ENCODE measurements at places on chromosomes 6 and 20.

GRCh38 chr20:17995967-17996819 is 27.4 kb downstream of the MGME1 start:
- DNase-seq = peak; percentile 68

GRCh38 chr6:141809901-141810300 is 322.8 kb upstream of the GJE1 start:
- no peak for DNase-seq

- no peak for DNase-seq
Measured at GRCh38 chr20:48541581-48542071, 286.2 kb downstream of the PREX1 start.

- no peak for DNase-seq
Measured at GRCh38 chr6:4113649-4114048, 21.7 kb downstream of the ECI2 start.

DNA sequence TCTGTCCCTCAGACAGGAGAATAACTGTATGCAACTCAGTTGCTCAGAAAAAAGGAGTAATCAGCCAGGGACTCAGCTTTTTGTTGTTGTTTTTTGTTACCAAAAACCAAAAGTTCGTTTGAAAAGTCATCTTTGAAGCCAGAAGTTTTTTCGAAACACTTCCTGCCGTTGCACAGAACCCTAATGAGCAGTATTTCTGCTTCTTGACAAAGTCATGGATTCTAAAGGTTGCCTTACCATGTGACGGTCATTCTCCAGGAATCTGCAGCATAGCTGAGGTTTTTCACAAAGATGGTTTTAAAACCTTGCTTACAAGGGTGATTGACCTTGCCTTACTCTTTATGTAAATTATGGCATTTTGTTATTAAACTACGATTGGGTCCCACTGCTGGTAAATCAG is 1.9 kb downstream of the RAB32 start:
- DNase-seq = no peak

DNA sequence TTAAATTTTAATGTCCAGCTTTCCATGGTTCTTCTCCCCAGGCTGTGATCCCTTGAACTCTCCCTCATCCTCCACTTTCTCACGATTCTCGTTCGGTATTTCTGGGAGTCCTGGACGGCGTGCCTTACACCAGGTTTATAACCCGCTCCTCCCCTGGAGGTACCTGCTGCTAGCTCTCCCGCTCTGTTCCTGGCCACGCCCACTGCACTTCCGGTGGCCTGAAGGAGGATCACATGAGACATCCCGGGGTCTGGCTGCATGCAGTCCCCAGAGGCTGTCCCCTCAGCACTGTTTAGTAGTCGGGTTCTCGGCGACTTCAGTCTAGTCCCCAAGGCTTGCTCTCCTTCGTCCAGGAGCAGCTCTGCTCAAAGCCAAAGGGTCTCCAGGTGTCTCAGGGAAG is 28.4 kb upstream of the GCLC start:
- no peak for DNase-seq

- DNase-seq = no peak
Measured at GRCh38 chr6:35960187-35960586, 39.3 kb upstream of the SRPK1 start.

- peak; percentile 82 for DNase-seq
Measured at GRCh38 chr6:80333342-80333741, 226.9 kb downstream of the BCKDHB start.

DNA sequence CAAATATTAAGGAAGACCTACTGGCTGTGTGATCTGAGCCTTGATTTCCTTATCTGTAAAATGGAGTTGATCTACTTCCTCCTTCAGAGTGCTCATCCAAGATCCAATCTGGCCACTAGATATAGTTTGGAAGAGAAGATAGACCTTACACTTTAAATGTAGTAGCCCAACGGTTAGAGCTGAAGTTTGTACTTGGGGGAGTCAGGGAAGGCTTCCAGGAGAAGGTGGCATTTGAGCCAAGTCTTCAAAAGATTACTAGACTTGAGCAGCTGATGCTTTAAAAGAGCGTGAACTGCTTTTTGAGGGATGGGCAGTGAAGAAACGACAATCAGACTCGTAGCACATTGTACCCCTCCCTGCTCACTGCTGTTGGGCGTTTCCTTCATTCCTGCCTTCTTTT is 3.6 kb downstream of the LBP start:
- DNase-seq = no peak

GRCh38 chr20:57735831-57736737 is 26.3 kb upstream of the PMEPA1 start:
- DNase-seq = no peak

DNA sequence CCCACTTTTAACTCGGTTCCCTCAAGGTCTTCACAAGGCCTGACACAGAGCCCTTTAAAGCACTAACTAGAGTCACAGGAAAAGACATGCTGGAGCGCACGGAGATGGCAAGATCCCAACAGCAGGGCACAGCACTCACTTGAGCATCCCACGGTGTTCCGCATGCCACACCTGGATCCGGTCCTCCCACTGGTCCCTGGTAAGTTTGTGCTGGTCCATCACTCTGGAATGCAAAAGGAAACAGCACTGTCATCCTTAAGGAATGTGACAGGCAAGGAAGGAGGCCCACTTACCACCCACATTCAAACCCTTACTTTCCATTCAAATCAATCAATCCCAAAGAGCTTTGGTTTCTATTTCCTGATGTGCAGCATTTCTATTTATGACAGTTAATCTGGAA is 34.7 kb downstream of the EZR start:
- DNase-seq = no peak

DNA sequence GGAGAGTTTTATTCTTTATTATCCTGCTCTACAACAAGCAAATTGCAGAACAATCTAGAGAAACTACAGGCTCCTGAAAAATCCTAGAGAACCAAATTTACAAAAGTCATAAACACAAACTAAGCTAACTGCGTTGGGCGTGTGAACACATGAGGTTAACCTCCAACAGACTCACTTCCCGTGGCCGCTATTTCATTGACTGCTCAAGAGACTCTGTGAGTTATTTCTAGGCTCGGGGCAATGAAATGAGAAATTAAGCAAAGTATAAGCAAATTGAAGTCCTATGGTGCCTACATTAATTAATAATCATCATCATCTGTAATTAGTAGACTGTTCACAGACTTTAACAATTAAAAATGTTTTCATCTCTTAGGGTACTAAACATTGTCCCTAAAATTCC is 100.0 kb downstream of the MBOAT1 start:
- DNase-seq = no peak

DNA sequence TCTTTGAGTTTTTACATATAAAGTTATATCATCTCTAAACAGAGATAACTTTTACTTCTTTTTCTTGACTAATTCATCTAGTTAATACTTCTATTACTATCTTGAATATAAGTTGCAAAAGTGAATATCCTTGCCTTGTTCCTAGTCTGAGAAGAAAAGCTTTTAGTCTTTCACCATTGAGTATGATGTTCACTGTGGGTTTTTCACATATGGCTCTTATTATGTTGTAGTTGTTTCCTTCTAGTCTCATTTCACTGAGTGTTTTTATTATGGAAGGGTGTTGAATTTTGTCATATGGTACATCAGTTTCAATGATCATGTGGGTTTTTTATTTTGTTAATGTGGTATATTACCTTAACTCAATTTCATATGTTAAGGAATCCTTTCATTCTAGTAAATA is 488.3 kb downstream of the COL12A1 start:
- DNase-seq = no peak

DNA sequence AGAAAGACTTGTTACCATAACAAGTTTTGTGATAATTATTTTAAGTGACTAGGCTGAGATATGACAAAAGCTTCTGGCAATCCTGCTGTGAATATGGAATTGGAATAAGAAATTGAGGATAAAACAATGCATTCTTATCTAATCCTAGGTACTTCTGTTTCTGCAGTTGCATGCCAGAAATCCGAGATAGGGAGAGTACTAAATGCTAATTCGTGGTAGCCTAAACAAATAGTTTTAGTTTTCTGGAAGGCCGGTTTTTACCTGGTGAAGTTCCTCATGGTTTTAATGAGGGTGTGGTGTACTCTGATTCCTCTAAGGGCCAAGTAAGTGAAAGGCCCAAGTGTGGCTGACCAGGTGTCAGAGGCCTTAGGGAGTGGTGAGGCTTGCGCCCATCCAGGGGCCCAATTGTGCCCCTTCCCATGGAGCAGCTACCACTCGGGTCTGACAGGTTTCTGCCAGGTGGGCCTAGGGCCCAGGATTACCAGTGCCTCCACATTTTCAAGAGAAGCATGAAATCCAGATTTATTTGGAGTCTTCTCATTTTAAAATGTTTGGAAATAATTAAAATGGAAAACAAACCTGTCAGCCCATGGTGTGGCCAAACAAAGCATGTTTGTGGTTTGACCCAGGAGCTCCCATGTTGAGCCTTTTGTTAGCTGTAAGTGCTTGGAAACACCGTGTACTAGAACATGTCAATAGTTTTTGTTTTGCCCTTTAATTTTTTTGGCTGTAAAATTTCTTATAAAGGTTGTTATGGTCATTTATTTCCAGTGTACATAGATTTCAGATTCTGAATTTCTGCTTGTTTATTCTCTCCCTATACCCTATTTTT is 6.6 kb downstream of the PLCB4 start:
- no peak for DNase-seq

DNA sequence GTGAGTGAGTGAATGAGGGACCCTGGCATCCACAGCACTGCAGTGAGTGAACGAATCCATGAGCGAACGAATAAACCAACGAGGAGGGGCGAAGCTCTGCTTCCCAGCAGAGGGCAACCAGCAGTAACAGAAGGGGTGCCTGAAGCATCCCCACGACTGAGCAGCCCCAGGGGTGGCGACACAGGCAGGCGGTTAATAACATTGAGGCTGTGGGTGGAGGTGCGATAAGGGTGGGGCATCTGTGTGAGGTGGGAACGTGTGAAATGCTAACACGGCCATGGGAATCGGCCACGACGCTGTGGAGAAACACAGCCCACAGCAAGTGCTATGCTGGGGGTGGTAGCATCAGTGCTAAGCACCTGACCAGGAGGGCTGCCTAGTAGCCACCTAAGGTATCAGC is 75.9 kb downstream of the TAF4 start:
- no peak for DNase-seq

DNA sequence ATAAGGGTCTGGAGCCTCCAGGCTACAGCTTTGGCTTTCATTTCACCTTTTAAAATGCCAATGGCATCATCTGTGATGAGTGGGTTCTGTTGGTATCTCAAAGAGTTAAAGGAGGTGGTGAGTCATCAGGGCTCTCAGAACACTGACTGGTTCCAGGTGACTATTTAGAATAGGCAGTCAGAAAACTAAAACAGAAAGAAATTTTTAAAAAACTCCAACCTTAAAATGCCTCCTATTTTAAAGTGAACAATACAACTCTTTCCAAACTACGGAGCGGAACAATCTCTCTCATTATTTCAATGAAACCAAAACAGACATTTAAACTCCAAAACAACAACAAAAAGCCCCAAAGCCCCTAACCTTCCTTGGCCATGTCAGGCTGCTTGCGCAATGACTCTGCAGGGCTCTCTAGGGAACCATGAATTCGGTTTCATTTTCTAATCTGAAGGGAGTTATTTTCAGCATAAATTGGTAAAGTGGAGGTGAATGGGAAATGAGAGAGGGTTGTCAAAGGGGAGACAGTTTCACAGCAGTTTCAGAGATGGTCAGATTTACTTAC is 194.9 kb downstream of the KIF6 start:
- no peak for DNase-seq

DNA sequence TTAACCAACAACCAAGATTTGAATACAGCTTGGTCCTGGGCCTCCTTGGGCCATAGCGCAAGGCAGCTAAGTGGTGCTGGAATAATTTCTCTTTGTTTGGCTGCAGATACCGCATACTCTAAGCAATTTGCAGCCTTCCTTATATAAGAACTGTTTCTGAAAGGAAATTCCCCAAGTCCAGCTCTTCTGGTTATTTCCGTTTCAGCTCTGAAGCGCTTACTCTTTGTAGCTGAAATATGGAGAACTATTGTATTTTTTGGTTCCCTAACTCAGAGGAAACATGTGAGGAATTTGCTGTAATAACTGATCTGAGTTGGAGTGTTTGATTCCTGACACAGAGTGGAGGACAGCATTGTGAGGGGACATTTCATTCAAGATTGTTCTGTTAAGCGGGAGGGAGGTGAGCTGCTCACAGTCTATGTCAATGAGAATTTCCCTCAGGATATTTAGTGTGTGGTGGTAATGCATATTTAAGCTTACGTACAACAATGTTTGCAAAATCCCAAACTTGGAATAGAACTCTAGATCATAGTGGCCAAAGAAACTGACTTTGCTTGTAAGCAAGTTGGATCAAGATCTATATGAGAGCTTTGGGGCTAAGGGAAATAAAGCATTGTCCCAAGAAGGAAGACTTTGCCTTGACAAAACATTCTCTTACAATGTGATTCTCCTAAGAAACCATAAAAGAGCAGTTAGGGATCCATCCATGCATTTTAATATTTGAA is 576.6 kb upstream of the FLRT3 start:
- no peak for DNase-seq

DNA sequence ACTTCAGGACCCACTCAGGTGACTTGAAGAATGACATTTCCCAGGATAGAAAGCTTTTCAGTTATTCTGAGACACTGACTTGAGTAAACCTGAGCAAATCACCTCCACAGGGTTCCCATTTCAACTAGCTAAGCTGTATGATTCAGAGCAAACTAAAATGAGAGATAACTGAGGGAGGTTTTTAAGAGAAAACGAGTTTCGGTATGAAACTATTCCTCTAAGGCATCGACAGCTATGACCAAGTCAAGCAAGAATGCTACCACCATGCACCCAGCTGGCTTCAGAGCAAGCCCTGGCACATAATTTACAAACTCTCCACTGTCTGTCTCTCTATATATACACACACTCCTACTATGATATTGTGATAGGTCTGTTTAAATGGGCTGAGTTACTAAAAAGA is 75.4 kb downstream of the PERP start:
- no peak for DNase-seq

- DNase-seq = no peak
Measured at GRCh38 chr6:150118203-150118602, 24.6 kb upstream of the PPP1R14C start.

DNA sequence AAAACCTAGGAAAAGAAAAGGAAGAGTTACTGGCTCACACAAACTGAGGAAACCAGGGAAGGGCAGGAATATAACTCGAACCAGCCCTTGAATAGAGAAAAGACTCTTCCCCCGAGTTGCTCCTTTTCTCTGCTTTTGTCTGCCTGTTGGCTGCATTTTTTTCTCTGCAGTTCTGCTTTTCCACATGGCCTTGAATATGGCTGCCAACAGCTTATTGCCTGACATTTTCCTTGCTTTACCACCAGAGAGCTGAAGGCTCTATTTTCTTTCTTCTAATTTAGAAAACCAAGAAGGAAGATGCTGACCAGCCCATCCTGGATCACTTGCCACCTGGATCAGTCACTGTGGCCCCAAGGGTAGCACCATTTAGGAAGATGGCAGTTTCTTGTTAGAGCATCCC is 164.8 kb upstream of the MAN1A1 start:
- no peak for DNase-seq

DNA sequence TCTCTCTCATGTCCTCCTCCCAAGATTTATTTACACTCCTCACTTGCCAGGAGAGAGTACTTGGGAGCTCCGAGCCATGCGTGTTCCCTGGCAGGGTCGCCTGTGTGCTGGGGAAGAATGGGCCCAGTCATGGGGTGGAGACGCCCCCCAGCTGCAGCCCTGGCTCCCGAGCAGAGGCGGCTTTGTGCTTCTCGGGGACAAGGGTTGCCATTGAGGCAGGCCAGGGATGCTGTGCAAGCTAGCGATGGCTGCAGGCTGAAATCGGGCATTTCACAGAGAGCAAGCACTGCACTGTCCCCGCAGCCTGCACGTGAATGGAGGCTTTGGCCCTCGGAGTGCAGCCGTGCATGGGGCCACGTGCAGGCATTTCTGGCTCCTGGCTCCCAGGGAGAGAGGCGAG is 23.8 kb downstream of the PHACTR3 start:
- DNase-seq = no peak

- no peak for DNase-seq
Measured at GRCh38 chr6:21887231-21888185, 294.0 kb downstream of the SOX4 start.
